ENCODE measurements at places on chromosomes 12 and 14. TPM values are rescaled to one million over a fixed set of nuclear protein-coding genes. Genes with fewer than 3 reads are reported as not detected.

GRCh38 chr14:71117839-71118743 is 210.8 kb downstream of the PCNX1 start:
- no peak overlapping the region for H3K4me3 ChIP-seq
- no peaks in the 10 kb centered on the region for H3K36me3 ChIP-seq
- H3K27me3 ChIP-seq: no peaks in the 10 kb centered on the region
- DNase-seq: no peak
- H3K4me1 ChIP-seq: no peaks in the 10 kb centered on the region
- no peak overlapping the region for H3K27ac ChIP-seq

DNA sequence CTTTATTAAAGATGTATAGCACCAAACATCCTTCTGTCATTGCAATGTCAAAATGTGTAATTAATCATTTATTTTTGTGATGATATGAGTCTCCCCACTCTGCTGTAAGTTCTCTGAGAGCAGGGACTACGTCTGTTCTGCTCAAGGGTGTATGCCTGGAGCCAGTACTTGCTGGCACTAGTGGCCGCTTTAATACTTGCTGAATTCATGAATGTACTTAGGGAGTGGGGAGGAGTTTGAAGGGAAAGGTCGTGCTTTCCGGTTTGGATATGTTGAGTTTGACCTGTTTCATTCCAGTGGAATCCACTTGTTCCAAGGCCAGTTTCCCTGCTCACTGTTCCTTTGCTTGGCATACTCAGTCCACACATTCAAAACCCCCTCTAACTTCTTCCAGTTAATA is 1.9 kb upstream of the DCAF5 start:
- no peak overlapping the region for H3K27ac ChIP-seq
- H3K4me1 ChIP-seq: peaks cover 13% of the 10 kb centered on the region
- H3K27me3 ChIP-seq: no peaks in the 10 kb centered on the region
- no peaks in the 10 kb centered on the region for H3K36me3 ChIP-seq

DNA sequence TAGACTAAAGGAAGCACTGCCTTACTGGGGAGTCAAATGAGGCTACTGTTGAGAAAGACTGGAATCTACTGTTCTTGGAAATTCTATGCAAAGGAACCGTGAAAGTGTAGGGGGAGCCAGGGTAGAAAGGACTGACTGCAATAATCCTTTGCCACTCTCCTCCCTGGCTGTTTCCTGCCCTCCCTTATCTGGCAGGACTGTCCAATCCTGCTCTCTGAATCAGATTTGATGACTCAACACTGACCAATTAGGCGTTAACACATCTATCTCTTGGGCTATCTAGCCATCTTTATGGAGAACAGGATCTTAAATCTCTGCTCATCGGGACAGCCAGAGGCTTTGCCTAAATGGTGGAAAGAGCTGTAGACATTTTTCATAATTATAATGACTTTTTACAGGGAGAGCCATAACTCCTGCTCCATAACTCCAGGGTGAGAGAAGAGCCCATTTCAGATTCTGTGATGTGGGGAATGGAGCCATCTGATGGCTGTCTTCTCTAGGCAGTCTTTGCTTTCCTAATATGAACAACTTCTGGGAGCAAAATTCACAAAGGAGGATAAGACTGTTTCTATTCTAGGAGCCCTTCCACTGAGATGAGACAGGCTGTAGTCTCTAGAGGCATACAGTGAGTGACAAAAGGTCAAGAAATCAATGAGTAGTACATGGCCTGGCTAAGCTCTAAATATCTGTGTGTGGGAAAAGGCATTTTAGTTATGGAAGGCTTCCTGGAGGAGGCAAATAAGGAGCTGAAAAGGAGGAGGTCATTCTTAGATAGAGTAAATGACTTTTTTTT is 68.9 kb upstream of the CISTR start:
- H3K4me3 ChIP-seq: no peak overlapping the region
- H3K27me3 ChIP-seq: peaks cover 5% of the 10 kb centered on the region

DNA sequence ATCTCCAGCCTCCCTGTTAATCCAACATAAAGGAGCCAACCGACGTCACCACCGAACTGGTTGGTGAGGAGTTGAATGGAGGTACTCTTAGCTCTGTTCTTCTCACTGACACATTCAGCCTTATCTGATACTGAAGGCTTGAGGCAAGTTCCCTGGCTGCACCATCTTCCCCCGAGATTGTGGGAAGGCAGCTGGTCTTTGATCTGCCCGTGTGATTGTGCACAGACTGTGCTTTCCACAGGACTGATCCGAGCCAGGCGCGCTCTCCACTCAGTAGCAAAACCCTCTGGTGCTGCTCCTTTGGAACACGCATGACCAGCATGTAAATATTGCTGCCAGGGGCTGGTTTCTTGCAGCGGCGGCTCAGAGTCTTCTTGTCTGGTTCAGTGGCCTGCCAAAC is 30.1 kb upstream of the DLK1 start:
- no peak overlapping the region for H3K27ac ChIP-seq
- no peak overlapping the region for H3K4me3 ChIP-seq
- H3K4me1 ChIP-seq: no peaks in the 10 kb centered on the region
- DNase-seq: no peak

GRCh38 chr14:102882226-102882906 is 40.1 kb upstream of the AMN start:
- no peaks in the 10 kb centered on the region for H3K27me3 ChIP-seq
- no peak overlapping the region for H3K4me3 ChIP-seq
- peaks cover 13% of the 10 kb centered on the region for H3K4me1 ChIP-seq
- H3K36me3 ChIP-seq: peaks cover 19% of the 10 kb centered on the region
- H3K27ac ChIP-seq: peak overlapping the region; percentile 71

DNA sequence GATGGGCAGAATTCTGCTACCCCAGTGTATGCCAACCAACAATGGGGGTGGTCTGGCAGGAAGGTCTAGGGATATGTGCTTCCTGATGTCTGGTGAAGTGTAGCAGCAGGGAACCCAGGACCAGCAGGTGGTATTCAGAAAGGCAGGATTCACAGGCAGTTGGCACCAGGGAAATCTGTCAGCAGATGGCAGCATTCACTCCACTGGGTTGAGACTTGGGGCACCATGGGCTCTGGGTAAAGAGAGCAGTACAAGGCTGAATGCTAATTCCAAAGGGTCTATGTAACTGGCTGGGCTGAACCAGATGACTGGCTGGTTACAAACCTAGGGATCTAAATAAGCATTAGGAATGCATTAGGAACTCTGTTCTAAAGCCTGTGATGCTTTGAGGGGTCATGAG is 466.9 kb upstream of the STXBP6 start:
- no peaks in the 10 kb centered on the region for H3K36me3 ChIP-seq
- H3K27ac ChIP-seq: no peak overlapping the region
- DNase-seq: no peak
- H3K4me1 ChIP-seq: no peaks in the 10 kb centered on the region
- no peak overlapping the region for H3K4me3 ChIP-seq

DNA sequence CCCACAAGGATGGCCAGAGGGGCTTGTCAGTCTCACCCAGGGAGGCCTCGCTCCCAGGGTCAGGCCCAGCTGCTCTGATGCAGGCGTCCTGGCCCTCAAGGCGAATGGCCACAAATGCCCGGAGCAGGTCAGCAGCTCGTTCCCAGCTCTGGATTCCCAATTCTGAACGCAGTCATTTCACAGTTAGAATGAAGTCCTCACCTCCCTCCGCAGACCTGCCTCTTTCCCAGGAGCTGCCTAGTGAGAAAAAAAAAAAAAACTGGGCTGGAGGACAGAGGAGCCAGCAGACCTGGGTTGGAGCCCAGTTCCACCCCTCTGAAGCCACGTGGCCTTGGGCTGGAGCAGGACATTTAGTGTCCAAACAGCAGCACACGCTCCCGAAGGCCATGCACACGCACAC is 62.2 kb upstream of the DIO3 start:
- H3K36me3 ChIP-seq: no peaks in the 10 kb centered on the region
- H3K4me3 ChIP-seq: no peak overlapping the region
- DNase-seq: no peak
- peaks cover 26% of the 10 kb centered on the region for H3K27me3 ChIP-seq
- no peak overlapping the region for H3K27ac ChIP-seq

- DNase-seq: no peak
- H3K4me1 ChIP-seq: peaks cover 14% of the 10 kb centered on the region
- peaks cover 22% of the 10 kb centered on the region for H3K27me3 ChIP-seq
- no peak overlapping the region for H3K27ac ChIP-seq
- H3K4me3 ChIP-seq: no peak overlapping the region
- no peaks in the 10 kb centered on the region for H3K36me3 ChIP-seq
Observed at GRCh38 chr12:57215668-57216013, 953 bp upstream of the NXPH4 start.

CYP27B1 gene
- 0.54 TPM for total RNA-seq

DNA sequence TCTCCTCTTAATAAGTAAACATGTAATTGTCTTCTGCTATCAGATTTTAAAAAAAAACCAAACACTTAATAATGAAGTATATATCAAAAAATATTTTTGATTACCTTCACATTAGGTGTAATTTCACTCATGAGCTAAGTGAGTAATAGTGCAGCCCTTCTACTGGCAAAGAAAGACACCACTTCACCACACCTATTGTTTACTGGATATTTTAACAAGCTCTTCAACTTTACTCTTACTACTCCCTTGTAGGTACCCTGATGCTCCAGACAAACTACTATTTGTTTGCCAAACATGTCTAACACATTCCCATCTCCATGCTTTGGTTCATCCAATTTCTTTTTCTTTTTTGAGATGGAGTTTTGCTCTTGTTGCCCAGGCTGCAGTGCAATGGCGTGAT is 36.9 kb upstream of the WDR89 start:
- no peaks in the 10 kb centered on the region for H3K36me3 ChIP-seq
- no peaks in the 10 kb centered on the region for H3K27me3 ChIP-seq
- DNase-seq: no peak

VSX2 gene
- total RNA-seq: not detected

GRCh38 chr12:72540811-72541210 is 268.6 kb downstream of the TRHDE start:
- no peaks in the 10 kb centered on the region for H3K36me3 ChIP-seq
- H3K27me3 ChIP-seq: no peaks in the 10 kb centered on the region
- no peak overlapping the region for H3K4me3 ChIP-seq
- H3K4me1 ChIP-seq: no peaks in the 10 kb centered on the region

GRCh38 chr14:57326253-57326652 is 57.5 kb downstream of the AP5M1 start:
- H3K36me3 ChIP-seq: no peaks in the 10 kb centered on the region
- no peaks in the 10 kb centered on the region for H3K4me1 ChIP-seq
- H3K4me3 ChIP-seq: no peak overlapping the region
- H3K27me3 ChIP-seq: no peaks in the 10 kb centered on the region
- no peak for DNase-seq

PROX2 gene
- not detected for total RNA-seq

GRCh38 chr12:19130224-19131024 is 891 bp downstream of the PLEKHA5 start:
- no peaks in the 10 kb centered on the region for H3K27me3 ChIP-seq
- DNase-seq: peak; percentile 26
- H3K4me1 ChIP-seq: peaks cover 9% of the 10 kb centered on the region
- H3K4me3 ChIP-seq: peak overlapping the region; percentile 77
- peak overlapping the region; percentile 59 for H3K27ac ChIP-seq

VDR gene
- total RNA-seq: 5.2 TPM

DNA sequence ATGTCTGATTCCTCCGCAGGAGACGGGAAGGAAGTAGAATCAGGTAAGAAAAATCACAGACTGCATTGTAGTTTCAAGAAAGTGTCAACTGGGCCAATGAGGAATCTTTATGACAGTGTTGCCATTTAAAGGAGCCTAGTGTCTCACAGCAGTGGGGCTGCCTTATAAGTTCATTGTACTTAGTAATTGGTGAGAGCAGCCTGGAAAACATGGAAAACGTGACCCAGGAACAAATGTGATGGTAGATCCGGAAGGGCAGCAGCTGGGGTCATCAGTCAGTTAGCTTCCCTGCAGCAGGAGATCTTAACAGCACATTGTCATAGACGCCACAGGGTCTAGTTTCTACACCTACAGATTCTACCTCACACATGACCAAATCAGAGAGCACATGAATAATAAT is 630.0 kb upstream of the LMO3 start:
- no peak overlapping the region for H3K4me3 ChIP-seq
- no peaks in the 10 kb centered on the region for H3K27me3 ChIP-seq
- no peak overlapping the region for H3K27ac ChIP-seq
- no peak for DNase-seq
- no peaks in the 10 kb centered on the region for H3K36me3 ChIP-seq

Data from psoas muscle (tissue), 8 donors.